ENCODE measurements at places on chromosomes 11 and 22. TPM values are rescaled to one million over a fixed set of nuclear protein-coding genes. Genes with fewer than 3 reads are reported as not detected.

Gene SMIM35
- total RNA-seq, result not detected

Gene TH
- total RNA-seq, result not detected

Gene RASD2
- total RNA-seq, result 3.8 TPM

DNA sequence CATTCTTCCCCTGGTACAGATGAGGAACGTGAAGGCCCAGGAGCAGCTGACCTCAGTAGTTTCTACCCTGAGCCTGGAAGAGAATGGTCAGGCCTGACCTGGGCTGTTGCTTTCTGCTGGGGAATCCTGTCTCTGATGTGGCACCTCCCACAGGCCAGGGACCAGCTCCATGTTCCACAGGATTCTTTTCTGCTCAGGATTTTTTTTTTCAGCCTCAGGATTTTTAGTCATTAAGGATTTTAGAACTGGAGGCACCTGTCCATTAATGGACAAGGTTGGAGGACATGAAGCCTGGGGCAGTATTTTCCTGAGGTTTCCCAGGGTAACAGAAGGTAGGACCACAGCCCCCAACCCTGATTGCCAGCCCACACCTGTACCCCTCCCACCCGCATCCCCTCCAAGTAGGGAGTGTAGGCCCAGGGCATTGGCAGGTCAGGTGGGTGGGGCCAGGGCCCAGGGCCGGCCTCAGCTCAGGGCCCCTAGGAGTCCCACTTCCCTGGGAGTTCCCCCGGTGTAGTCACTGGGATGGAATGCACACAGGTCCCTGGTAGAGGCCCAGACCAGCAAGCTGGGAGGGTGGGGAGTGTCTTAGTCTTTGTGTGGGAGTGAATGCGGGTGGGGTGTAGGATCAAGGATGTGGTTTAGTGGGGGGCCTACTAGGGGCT lies 16.1 kb downstream of the BIK start:
- no peaks in the 10 kb centered on the region for H3K27me3 ChIP-seq
- peaks cover 2% of the 10 kb centered on the region for H3K4me1 ChIP-seq
- H3K36me3 ChIP-seq, result peaks cover 4% of the 10 kb centered on the region
- DNase-seq, result no peak
- H3K4me3 ChIP-seq, result no peak overlapping the region

DNA sequence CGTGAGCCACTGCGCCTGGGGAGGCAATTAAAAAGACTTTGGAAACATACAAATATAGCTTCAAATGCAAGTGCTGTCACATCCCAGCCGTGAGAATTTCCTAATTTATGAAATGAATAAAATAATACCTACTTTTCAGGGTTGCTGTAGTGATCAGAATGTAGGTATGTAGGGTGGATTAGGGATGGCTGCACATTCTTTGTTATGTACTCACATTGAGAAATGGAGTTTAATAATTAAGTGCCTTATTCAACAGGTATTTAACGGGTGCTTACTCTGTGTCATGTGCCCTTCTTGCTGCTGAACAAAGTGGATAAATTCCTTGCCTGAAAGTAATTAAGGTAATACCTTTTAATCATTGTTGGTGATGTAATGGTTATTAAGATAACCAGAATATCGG lies 37.0 kb downstream of the MMP7 start:
- peaks cover 6% of the 10 kb centered on the region for H3K27me3 ChIP-seq
- no peak overlapping the region for H3K4me3 ChIP-seq

DNA sequence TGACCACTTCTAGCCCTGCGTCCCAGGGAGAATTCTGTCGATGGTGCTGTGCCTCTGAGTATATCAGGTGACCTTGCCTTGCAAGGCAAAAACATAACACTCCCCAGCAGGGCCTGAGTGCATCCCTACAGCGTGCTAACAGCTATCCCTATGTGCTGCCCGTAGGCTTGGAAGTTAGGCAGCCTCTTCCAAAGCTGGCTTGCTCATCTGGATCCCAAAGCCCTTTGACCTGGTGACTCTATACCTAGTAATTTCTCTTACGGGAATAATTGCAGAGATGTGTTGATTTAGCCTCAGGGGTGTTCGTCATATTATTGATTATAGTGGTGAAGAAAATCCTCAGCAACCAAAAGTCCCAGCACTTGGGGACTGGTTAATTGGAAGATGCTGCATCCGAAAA lies 32.6 kb upstream of the CRYBB3 start:
- no peaks in the 10 kb centered on the region for H3K27me3 ChIP-seq
- H3K36me3 ChIP-seq, result peaks cover 7% of the 10 kb centered on the region
- no peak overlapping the region for H3K4me3 ChIP-seq
- peaks cover 12% of the 10 kb centered on the region for H3K4me1 ChIP-seq

- no peak overlapping the region for H3K4me3 ChIP-seq
- no peak for DNase-seq
- no peaks in the 10 kb centered on the region for H3K36me3 ChIP-seq
- peaks cover 8% of the 10 kb centered on the region for H3K27me3 ChIP-seq
These were observed 172.2 kb downstream of the ST3GAL4 start for GRCh38 chr11:126527651-126528050.

GRCh38 chr11:8773916-8774539 lies 91.4 kb downstream of the RPL27A start:
- peaks cover 27% of the 10 kb centered on the region for H3K4me1 ChIP-seq
- H3K27ac ChIP-seq, result no peak overlapping the region
- no peaks in the 10 kb centered on the region for H3K27me3 ChIP-seq
- no peak overlapping the region for H3K4me3 ChIP-seq

DNA sequence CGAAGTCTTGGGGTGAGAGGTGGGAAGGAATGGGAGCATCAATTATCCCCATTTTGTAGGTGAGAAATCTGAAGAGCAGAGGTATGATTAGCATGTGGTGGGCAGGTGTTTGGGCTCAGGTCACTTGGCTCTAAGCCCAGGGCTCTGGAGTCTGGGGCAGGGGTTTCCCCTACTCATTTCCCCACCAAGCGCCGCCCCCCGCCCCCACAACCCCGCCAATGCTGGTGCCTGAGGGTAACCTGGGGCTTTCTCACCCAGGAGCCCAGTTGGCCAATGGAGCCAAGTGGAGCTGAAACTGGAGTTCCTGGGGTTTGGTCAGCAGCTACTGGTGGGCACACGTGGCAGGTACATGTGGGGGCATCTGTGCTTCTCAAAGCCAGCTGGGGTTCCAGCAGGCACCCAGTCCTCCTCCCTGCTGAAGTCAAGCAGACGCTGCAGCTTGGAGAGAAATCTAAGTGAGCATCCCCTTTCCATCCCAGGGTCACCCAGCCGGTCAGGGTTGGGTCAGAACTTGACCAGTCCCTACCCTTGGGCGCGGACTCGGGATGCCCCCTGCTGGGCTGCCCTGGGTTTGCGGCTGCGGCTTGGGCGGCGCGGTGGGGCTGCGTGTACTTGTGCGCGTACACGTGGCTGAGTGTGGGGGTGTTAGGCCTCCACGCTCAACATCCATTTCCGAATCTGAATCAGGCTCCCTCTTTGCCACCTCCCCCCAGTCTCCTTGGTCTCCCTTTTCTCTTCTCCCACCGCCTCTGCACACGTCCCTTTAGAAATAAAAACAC lies 1.7 kb upstream of the CHRM1 start:
- no peak overlapping the region for H3K4me3 ChIP-seq
- no peaks in the 10 kb centered on the region for H3K36me3 ChIP-seq
- H3K27me3 ChIP-seq, result no peaks in the 10 kb centered on the region
- peaks cover 7% of the 10 kb centered on the region for H3K4me1 ChIP-seq

DNA sequence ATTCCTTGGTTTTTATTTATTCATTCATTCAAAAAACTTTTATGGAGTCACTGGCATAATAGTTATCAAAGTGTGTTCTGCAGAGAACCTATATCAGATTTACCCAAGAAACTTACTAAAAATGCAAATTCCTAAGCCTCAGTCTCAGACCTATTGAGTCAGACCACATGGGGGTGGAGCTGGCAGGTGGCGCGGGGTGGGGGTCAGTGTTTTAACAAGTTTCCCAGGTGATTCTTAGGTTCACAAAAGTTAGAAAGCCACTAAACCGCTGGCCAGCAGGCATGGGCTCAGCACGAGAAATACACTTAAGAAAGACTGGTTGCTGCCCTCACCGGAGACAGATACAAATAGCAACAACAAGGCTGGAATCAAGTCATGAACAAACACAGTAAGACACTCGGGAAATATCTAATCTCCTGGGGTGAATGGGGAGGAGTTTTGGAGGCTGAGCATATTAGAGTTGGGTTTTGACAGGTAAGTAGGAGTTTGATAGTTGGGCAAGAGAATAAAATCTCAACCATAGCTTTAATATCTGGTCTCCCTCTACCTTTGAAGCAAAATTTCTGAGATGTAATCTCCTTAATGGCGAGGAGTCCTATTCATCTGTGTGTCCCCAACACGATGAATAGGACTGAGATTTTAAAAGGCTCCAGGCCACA lies 167.5 kb upstream of the NECTIN1 start:
- H3K27ac ChIP-seq, result no peak overlapping the region
- H3K27me3 ChIP-seq, result peaks cover 11% of the 10 kb centered on the region
- DNase-seq, result no peak
- no peaks in the 10 kb centered on the region for H3K36me3 ChIP-seq
- no peak overlapping the region for H3K4me3 ChIP-seq

Data from psoas muscle (tissue), 8 donors.